Epithelial cell of esophagus (primary cell): ENCODE measurements at places on chromosomes 16 and 17.

DNA sequence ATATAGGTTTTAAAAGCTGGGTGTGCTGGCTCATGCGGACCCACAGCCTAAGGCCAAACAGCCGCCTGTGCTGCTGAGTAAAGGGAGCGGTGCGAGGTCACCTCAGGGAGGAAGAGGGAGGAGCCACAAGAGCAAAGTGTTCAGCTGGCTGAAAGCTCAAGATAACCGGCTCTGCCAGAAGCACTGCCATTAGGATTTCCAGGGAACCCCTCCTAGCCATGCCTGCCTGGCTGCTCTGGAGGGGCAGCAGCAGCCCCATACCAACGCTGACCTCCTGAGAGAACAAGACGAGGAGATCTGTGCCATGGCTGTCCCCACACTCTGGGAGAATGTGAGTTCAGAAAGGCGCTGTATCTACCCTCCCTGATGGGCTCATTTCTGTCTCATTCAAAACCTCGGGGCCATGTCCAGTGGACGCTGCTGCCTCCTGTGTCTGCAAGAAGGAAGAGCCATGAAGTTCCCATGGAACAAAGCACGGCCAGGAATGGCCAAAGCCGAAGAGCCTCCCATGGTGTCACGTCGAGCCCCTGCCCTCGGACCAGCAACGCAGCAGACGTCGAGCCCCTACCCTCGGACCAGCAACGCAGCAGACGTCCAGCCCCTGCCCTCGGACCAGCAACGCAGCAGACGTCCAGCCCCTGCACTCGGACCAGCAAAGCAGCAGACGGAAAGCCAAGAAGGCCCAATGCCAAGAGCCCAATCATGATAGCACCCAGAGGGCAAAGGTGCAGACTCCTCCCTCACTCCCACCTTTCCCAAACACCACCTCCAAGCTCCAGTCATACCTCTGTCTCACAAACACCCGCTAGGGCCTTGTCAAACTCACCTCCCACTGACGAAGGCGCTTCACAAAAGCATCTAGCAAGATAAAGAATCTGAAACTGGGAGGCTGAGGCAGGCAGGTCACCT is 107.0 kb downstream of the ANKRD11 start:
- peak; percentile 90 for DNase-seq

- DNase-seq = no peak
These were observed 256.6 kb downstream of the RBFOX3 start for GRCh38 chr17:79354173-79354820.

- DNase-seq = peak; percentile 90
These were observed 1.5 kb upstream of the BICDL2 start for GRCh38 chr16:3038256-3038655.

- DNase-seq = peak; percentile 66
These were observed at the start of gene FKBP10 for GRCh38 chr17:41812381-41813151. Gene FKBP10, plus strand, starts transcription at chr17:41813004. Its CDS starts 31 bp downstream, at chr17:41813035.

DNA sequence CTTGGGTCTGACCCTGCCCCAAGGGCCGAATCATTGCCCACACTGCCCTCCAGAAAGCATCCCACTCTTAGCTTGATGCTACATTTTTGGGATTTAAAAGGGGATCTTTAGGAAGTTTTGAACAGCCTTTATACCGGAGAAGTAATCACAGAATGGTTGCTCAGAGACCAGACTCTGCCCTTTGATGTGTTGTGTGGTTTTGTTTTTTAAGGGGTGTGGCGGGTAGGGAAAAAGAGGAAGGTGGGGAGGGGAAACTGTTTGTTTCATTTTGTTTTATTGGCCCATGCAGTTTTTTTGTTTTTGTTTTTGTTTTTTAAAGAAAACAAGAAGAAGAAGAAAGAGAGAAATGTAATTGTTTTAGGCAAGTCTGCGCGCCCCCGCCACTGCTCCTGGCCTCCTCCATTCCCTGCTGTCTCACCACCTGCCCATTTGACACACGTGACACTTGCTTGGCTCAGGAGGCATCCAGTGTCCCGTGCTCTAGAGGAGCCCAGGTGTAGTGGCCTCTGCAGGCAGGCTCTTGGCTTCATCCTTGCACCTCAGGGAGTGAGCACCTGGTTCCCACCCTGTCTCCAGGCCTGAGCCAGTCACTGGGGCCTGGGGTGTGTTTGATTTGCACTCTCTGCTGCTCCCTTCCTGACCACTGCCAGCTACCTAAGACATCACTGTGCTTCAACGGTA is 35.7 kb downstream of the GNAO1 start:
- no peak for DNase-seq

DNA sequence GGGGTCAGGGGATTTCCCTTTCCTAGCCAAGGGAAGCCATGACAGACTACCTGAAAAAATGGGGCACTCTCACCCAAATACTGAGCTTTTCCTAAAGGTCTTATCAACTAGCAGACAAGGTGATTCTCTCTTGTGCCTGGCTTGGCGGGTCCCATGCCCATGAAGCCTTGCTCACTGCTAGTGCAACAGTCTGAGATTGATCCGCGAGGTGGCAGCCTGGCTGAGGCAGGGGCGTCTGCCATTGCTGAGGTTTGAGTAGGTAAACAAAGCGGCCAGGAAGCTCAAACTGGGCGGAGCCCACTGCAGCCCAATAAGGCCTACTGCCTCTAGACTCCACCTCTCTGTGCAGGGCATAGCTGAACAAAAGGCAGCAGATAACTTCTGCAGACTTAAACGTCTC is 152.6 kb upstream of the PMFBP1 start:
- no peak for DNase-seq

GRCh38 chr16:7380441-7380840 is 47.8 kb downstream of the RBFOX1 start:
- no peak for DNase-seq

- DNase-seq = no peak
These were observed 7.2 kb downstream of the PDK2 start for GRCh38 chr17:50102164-50102991.

DNA sequence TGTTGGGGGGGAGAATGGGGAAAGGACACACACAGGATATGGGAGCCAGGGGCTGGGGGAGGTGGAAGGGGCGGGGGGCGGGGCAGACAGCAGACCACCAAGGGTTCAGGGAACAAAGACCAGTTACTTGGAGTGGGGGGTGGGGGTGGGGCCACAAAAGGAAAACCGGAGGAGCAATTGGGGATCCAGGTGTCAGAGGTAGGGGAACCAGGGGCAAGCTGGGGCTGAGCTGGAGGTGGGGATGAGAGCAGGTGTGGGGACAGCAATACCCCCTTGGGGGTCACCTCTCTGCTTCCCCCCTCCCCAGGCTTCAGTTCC is 1.4 kb upstream of the ORAI3 start:
- DNase-seq = no peak

- DNase-seq = peak; percentile 86
These were observed 37.6 kb downstream of the RNF112 start for GRCh38 chr17:19448341-19449268.

DNA sequence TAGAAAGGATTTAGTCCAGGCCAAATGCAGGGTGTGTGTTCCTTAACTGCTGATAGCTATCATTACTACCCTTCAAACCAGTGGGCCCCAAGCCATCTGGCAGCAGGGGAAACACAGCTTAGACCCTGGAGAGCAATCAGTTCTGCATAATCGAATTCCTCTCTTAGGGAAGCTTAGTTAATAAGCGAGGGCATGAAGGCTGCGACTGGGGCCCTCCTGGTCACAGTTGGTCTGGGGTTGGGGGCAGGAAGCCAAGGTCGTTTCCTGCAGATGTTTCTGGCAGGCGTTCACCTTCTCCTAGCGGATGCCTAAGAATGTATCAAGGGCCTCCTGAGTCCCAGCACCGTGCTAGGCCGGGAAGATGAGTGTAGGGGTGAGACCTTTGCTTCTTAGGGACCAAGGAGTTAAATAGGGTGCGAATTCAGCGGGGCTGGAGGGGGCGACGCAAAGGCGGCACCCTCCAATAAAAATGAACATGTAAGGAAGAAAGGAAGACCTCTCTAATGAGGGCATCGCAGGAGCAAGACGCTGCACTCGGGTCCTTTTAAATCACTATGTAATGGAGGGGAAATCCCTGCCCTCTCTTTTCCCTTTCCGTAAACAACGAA is 16.5 kb upstream of the EEF2K start:
- no peak for DNase-seq

DNA sequence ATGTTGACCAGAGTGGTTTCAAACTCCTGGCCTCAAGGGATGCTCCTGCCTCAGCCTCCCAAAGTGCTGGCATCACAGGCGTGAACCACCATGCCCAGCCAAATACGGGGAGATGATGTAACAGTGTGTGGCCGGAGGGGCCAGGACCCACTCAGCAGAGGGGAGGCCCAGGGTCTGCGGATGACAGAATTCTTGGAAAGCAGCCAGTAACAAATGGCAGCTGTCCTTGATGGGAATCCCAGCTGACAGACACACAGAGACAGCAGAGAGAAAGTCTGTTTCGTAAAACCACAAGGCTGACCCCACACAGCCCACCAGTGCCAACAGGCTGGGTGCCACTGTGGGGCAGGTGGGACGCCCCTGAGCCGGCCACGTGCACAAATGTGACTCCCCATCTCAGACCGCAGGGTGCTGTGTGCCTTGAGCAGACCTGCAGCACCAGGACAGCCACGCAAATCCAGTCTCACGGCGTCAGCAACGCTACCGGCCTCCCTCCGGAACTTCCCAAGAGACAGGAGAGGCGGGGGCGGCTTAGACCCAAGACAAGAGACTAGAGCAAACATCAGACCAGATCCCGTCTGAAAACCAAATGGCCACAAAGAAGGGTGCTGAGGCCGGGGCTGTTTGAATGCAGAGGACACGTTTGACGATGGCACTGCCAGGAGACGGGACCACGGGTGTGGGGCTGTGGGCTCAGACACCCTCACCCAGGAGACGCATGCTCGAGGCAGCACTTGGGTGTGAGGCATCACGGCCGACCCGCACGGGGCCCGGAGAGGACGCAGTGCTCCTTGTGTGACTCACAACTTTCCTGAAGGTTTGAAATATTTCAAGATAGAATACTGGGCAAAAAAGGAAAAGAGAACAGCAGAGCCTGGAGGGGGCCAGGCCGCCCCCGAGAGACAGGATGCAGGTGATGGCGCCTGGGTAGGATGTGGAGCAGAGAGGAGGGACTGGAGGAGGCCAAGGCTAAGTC is 24.6 kb downstream of the CTU2 start:
- no peak for DNase-seq

- no peak for DNase-seq
These were observed 372.3 kb upstream of the MON1B start for GRCh38 chr16:76818606-76819181.

- no peak for DNase-seq
These were observed 26.4 kb downstream of the DHX38 start for GRCh38 chr16:72120026-72120425.

DNA sequence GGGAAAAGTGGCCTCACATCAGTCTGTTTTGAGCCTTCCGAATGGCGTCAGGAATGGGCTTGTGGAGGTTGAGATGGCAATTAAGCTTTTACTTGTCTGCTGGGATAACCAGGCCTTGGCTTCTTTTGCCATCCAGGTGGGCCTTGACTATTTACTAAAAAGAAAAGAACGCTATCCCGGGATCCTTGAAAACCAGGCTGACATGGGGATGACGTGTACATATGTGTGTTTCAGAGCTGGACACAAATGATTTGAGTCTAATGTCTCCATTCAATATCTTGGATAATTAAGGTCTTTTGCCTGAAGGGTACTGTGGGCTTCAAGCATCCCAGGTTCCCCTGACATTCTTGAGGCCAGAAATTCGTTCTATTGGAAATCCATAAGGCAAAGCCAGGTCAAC is 32.6 kb upstream of the HOXB13 start:
- no peak for DNase-seq

- peak; percentile 22 for DNase-seq
These were observed 77.8 kb downstream of the VMP1 start for GRCh38 chr17:59785091-59785799.

DNA sequence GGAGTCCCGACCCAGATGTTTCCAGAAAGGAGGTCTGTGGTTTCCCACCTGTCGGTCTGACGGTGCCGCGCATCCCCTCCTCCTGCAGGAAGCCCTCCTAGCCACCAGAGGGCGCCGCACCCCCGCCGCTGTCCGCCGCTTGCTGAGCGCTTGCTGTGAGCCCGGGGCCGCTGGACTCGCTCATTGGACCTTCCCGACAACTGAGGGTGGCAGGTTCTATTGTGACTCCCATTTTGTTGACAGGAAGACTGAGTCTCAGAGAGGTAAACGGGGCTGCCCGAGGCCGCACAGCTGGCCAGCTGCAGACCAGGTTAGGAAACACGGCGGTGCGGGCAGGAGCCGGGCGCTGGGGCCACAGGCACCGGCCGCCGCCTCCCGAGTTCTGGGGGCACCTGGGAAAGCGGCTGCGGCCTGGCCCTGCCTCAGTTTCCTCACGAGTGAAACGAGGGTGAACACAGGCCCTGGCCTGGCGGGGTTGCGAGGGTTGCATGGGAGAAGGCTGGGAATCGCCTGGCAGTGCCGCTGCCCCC is 191.1 kb upstream of the CIBAR2 start:
- peak; percentile 56 for DNase-seq

DNA sequence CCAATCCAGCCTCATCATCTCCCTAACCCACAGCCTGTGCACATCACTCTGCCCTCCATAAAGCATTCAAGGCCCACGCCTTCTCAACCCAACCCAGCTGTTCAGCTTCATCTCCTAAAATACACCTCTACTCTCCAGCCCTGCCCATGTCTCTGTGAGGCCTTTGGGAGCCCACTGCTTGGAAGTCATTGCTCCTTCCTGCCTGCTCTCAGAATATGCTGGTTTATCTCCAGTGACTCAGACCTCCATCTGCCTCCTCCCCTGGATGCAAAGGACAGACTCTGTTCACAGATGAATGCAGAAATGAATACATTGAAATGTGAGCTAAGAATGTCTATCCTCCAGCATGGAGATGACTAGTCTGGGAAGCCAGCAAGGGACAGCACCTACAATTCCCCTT is 19.0 kb downstream of the KCNG4 start:
- peak; percentile 15 for DNase-seq

GRCh38 chr16:3075523-3075915 is 10.1 kb downstream of the IL32 start:
- DNase-seq = no peak

- no peak for DNase-seq
These were observed 30.6 kb downstream of the PITPNM3 start for GRCh38 chr17:6525731-6526130.

DNA sequence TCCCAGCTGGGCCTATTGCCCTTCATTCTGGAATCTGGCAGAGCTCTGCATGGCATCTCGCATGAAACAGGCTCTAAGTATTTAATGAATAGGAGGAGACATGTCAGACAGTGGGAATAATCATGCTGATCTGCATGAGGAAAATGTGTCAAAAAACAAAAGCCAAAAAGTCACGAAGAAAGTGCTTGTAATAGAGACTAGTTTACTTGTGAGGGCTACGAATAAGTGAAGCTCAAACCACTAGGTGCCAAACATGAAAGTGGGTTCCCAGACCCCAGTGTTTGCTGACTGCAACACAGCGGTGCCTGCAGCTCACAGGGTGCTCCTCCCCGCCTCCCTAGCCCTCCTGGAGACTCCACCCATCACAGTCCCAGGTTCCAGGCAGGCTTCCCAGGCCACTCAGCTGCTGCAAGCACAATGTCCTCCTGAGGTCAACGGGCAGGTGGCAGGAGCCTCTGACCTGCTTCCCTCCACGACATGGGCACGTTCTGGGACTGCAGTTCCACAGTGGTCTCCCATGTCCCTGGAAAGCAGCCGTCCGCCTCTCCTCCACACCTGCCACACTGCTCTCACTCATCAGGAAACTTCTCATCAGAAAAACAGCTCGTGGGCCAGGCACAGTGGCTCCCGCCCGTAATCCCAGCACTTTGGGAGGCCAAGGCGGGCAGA is 96.5 kb downstream of the ANKRD11 start:
- peak; percentile 33 for DNase-seq
